Spinal cord (tissue), 10 donors: ENCODE measurements at places on chromosomes 7 and 10.

DNA sequence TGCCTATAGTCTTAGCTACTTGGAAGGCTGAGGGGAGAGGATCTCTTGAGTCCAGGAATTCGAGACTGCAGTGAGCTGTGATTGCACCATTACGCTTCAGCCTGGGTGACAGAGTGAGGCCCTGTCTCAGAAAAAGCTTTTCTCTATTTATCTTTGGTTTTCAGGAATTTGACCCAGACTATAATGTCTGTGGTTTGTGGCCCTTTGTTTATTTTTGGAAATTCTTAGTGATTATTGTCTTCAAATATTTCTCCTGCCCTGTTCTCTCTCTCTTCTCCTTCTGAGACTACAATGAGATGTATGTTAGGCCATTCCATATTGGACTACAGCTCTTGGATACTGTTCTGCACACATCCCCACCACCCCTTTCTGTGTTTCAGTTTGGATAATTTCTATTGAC is 4.7 kb downstream of the MUC12 start:
- H3K27me3 ChIP-seq = peaks cover 7% of the 10 kb centered on the region
- H3K36me3 ChIP-seq = no peaks in the 10 kb centered on the region
- no peak overlapping the region for H3K4me3 ChIP-seq
- H3K27ac ChIP-seq = no peak overlapping the region
- H3K4me1 ChIP-seq = no peaks in the 10 kb centered on the region

GRCh38 chr10:102713539-102713813 is 721 bp downstream of the ARL3 start:
- H3K36me3 ChIP-seq = peaks cover 4% of the 10 kb centered on the region
- no peaks in the 10 kb centered on the region for H3K27me3 ChIP-seq
- H3K4me1 ChIP-seq = peaks cover 17% of the 10 kb centered on the region
- H3K4me3 ChIP-seq = peak overlapping the region; percentile 90
- no peak for DNase-seq
- H3K27ac ChIP-seq = peak overlapping the region; percentile 97

DNA sequence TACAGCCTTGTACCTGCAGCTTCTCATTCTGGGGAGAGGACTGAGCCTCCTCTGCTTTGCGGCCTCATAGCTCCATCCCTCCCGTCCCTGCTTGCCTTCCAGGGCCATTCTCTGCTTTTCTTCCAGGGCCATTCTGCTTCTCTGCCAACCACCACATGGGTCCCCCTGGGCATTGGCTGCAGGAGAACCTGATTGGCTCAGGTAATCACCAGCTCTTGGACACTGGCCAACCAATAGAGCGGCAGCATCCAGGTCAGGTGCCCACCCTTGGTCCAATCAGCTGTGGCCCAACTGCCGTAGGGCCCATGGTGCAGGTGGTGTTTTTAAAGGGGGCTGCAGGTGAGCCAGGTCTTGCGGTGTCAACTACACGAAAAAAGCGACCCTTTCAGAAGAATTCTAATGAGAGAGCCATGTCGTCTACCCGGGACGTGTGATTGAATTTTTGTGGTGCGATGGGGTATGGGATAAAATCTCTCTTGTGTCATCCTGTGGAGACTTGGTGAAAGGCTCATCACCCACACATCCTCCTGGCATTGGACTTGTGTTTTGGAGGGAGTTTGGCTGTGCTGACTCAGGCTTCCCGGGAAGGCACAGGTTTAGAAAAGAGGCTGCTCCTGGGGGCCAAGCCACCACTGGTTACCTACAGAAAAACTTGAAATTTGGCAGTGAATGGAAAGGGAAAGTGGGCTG is 46.0 kb upstream of the PODXL start:
- H3K4me3 ChIP-seq = no peak overlapping the region
- H3K36me3 ChIP-seq = no peaks in the 10 kb centered on the region
- no peak overlapping the region for H3K27ac ChIP-seq
- peaks cover 41% of the 10 kb centered on the region for H3K4me1 ChIP-seq
- H3K27me3 ChIP-seq = no peaks in the 10 kb centered on the region
- no peak for DNase-seq

DNA sequence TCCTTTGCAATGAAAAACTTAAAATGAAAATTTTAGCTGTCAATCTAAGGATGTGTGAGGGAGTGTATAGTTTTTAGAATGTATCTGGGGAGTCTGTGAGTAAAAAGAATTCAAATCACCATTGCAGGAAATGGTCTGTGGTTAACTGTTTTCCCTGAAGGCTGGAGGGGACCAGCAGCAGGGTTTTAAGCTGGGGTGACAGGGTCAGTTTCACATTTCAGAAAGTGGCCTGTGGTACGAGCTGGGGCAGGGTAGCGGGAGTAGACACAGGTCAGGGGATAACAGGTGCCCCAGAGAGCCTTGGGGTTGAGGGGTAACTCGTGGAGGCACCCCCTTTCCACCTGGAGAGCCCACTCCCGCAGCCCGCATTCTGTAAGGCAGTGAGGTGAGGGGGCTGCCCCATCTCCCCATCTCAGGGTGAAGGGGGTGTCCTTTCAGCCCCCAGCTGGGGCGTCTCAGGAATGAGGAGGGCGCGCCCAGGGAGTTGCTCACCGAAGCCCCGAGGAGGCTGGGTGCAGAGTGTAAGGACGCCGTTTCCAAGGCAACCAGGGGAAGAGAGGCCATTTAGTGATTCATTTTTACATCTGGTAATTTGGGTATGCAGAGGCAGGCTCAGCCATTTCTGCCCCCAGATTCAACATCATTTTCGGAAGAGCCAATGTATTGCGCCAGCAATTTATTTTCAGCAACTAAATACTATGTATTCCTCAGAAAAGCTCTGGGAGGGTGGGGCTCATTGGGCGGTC is 168.9 kb downstream of the SLIT1 start:
- DNase-seq = no peak
- H3K4me1 ChIP-seq = peaks cover 36% of the 10 kb centered on the region
- H3K27ac ChIP-seq = no peak overlapping the region
- no peak overlapping the region for H3K4me3 ChIP-seq
- H3K27me3 ChIP-seq = no peaks in the 10 kb centered on the region

DNA sequence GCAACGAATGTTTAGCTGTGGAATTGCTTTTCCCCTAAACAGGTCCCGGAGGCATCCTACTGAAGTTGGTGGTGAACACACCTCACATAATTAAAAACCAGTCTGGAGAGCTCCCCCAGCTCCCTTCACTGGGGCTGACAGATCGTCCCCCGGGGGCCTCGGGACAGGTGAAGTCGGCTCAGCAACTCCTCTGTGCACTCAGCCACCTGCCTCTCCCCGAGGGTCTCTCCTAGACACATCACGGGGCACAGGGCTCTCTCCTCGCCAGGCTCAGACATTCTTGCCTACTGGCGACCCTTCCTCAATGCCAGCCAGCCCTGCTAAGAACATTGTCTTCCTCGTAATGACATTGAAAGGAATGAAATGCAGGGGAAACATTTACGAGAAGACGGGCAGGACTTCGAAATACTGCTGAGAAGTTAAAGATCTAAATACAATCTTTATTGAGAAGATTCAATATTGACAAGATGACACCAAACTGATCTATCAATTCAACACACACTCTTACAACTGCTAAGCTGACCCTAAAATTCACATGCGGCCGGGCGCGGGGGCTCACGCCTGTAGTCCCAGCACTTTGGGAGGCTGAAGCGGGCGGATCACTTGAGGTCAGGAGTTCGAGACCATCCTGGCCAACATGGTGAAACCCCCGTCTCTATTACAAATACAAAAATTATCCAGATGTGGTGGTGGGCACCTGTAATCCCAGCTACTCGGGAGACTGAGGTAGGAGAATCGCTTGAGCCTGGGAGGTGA is 88.1 kb upstream of the DNAAF5 start:
- DNase-seq = no peak
- peaks cover 7% of the 10 kb centered on the region for H3K4me1 ChIP-seq
- H3K27me3 ChIP-seq = no peaks in the 10 kb centered on the region
- no peak overlapping the region for H3K27ac ChIP-seq
- no peak overlapping the region for H3K4me3 ChIP-seq

DNA sequence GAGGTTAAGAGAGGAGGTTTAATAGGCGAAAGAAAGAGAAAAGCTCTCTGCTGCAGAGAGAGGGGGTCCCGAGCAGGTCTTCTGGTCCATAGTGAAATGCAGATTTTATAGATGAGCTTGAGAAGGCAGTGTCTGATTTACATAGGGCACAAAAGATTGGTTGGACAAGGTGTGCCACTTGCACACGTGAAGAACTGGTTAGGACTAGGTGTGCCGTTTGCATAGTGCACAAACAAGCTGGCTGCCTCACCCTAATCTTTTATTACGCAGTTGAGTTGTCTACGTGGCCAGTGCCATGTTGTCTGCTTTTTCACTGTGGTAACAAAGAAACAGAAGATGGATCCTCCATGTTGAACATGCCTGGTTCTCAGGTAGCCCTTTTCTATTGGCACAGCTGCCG is 82.6 kb downstream of the AMPH start:
- H3K27me3 ChIP-seq = no peaks in the 10 kb centered on the region
- no peak overlapping the region for H3K27ac ChIP-seq
- DNase-seq = no peak
- no peaks in the 10 kb centered on the region for H3K4me1 ChIP-seq

DNA sequence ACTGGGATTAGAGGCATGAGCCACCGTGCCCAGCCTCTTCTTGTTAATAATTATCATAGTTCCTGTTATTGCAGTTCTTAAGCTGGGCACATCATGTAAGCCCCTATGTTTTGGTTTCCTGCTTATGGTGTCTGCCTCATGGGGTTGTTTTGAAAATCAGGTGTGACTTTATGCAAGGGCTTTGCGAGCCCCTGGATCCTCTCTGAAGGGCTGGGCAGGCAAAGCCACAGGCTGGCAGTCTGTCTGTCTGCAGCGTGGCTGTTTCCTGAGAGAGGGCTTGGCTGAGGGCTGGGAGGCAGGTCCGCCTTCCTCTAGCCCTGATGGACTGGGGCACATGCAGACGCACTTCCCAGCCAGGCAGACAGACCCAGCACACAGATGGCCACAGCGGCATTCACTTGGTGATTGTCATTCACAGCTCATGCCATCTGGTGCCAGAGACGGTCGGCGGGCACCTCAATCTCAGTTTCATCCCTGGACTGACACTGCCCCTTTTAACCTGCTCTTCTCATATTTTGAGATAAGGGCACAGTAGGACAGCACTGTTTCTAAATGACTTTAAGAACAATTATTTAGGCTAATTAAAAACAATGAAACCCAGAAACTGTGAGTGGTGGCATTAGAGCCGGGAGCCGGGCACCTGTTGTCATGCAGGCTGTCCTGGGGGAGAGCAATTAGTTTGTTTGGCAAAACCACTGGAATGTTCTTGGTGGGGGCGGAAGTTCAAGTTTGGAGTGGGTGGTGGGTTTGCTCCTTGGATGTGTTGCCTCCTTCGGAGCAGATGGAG is 35.5 kb downstream of the RBM20 start:
- no peak overlapping the region for H3K4me3 ChIP-seq
- H3K27me3 ChIP-seq = no peaks in the 10 kb centered on the region
- peaks cover 16% of the 10 kb centered on the region for H3K4me1 ChIP-seq
- peak; percentile 57 for DNase-seq
- no peak overlapping the region for H3K27ac ChIP-seq

GRCh38 chr10:59047957-59048618 is 128.4 kb upstream of the PHYHIPL start:
- H3K27me3 ChIP-seq = no peaks in the 10 kb centered on the region
- no peak for DNase-seq
- H3K36me3 ChIP-seq = no peaks in the 10 kb centered on the region

- no peaks in the 10 kb centered on the region for H3K27me3 ChIP-seq
- no peak overlapping the region for H3K4me3 ChIP-seq
- no peak for DNase-seq
Observed at GRCh38 chr7:90841759-90842429, 245.8 kb downstream of the CDK14 start.

- no peak for DNase-seq
- no peaks in the 10 kb centered on the region for H3K27me3 ChIP-seq
- H3K36me3 ChIP-seq = no peaks in the 10 kb centered on the region
- no peaks in the 10 kb centered on the region for H3K4me1 ChIP-seq
Observed at GRCh38 chr10:119737823-119738222, 12.0 kb downstream of the INPP5F start.

DNA sequence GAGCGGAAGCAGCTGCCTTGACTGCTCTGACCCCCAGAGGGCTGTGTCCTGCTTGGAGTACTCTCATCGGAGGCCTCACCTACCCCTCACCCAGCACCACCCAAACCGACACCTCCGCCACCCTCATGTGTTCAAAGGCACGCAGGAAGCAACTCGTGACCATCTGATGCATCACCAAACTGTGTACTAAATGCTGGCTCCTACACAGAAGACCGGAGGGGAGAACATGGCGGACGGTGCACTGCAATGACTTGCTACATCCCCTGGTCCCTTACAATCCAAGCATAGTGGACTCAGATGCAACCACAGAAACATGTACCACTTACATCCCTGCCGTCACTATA is 3.4 kb downstream of the PDAP1 start:
- H3K36me3 ChIP-seq = peaks cover 53% of the 10 kb centered on the region
- peaks cover 9% of the 10 kb centered on the region for H3K4me1 ChIP-seq
- no peak for DNase-seq
- no peak overlapping the region for H3K4me3 ChIP-seq

- no peak overlapping the region for H3K4me3 ChIP-seq
- H3K4me1 ChIP-seq = peaks cover 59% of the 10 kb centered on the region
- no peaks in the 10 kb centered on the region for H3K27me3 ChIP-seq
Observed at GRCh38 chr7:150374026-150374425, 5.1 kb upstream of the ZNF775 start.

GRCh38 chr7:1748076-1748838 is 78.2 kb downstream of the ELFN1 start:
- H3K4me3 ChIP-seq = no peak overlapping the region
- no peak overlapping the region for H3K27ac ChIP-seq
- H3K36me3 ChIP-seq = peaks cover 61% of the 10 kb centered on the region
- H3K4me1 ChIP-seq = peaks cover 25% of the 10 kb centered on the region
- H3K27me3 ChIP-seq = no peaks in the 10 kb centered on the region

GRCh38 chr7:26398427-26398755 is 106.7 kb downstream of the SNX10 start:
- H3K36me3 ChIP-seq = no peaks in the 10 kb centered on the region
- peak overlapping the region; percentile 95 for H3K27ac ChIP-seq
- DNase-seq = peak; percentile 91
- peak overlapping the region; percentile 80 for H3K4me3 ChIP-seq
- H3K4me1 ChIP-seq = peaks cover 18% of the 10 kb centered on the region
- no peaks in the 10 kb centered on the region for H3K27me3 ChIP-seq

DNA sequence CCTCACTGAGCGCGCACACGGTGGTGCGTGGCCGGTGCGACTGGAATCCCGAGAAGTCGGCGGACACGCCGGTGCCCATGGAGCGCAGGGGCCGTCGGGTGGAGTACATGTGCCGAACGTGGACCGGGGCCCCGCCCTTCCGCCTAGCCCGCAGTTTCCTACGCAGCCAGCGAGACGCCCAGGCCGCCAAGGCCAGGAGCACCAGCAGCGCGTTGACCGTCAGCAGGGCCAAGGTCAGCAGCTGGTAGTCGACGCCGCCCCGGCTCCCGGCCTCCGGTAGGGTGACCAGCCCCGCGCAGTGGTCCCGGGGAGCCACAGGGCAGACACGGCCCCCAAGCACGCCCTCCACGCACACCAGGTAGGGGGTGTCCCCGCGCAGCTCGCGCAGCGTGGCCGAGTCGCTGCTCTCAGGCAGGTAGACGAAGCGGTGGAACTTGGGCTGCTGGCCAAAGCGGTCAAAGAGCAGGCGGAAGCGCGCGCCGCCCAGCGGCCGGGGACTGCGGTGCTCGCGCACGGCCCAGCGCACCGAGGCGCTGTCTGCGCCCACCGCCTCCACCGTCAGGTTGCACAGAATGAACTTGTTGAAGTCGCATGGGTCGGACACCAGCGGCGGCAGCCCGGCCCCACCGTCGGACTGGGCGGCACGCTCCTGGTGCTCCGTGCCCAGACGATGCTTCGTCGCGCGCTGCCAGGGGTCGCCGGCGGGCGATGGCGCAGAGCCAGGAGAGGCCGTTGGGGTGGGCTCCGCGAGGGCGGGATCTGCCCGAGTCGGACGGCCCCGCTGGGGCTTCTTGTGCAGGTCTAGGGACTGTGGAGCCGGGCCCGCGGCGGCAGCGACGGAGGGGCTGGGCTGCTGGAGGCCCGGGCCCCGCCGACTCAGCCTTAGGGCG is 2.2 kb downstream of the TRIL start:
- H3K27ac ChIP-seq = peak overlapping the region; percentile 91
- H3K27me3 ChIP-seq = peaks cover 24% of the 10 kb centered on the region
- H3K4me1 ChIP-seq = peaks cover 41% of the 10 kb centered on the region
